Spleen (tissue), 13 donors: ENCODE measurements at places on chromosomes 16 and 17. TPM values are rescaled to one million over a fixed set of nuclear protein-coding genes. Genes with fewer than 3 reads are reported as not detected.

DNA sequence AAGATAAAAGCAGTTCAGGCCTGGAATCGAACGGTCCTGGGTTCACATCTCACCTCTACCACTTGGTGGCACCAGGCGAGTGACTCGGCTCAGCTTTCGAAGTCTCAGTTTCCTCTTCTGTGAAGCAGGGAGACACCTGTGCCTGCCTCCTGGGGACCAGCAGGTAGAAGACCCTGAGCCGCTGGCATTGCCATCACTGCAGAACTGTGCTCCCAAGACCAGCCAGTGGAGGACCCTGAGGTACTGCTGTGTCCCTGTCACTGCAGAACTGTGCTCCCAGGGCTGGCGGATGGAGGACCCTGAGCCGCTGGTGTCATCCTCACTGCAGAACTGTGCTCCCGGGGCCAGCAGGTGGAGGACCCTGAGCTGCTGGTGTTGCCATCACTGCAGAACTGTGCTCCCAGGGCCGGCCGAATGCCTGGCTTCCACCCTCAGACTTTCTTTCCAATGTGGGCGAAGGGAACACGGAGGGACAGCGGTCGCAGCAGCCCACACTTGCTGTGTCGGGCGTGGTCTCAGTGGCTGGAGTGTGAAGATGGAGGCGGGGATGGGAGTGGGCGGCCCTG lies 8.7 kb upstream of the SLC7A5 start:
- DNase-seq, result no peak
- no peaks in the 10 kb centered on the region for H3K36me3 ChIP-seq
- no peaks in the 10 kb centered on the region for H3K27me3 ChIP-seq
- H3K4me3 ChIP-seq, result no peak overlapping the region

The MT1X gene
- total RNA-seq, result 13.0 TPM

GRCh38 chr17:10790491-10791401 lies 13.2 kb downstream of the TMEM238L start:
- H3K4me1 ChIP-seq, result no peaks in the 10 kb centered on the region
- H3K27me3 ChIP-seq, result no peaks in the 10 kb centered on the region
- H3K27ac ChIP-seq, result no peak overlapping the region
- H3K4me3 ChIP-seq, result no peak overlapping the region

DNA sequence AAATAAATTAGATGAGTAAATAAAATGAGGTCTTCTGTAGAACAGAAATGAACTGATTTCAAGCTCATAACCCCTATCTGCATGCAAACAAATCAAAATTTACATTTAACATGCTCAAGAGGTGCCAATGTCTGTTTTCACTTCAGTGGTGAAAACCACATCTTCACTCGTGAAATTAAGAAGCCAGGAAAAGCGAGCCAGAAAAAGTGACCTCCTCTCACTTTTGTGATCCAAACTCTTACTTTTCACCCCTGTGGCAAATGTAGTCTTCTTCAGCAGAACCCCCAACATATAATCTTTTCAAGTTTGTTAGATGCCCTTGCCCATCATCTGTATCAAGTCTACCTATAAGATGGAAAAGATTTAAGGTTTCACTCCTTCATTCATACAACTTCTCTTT lies 9.5 kb upstream of the QRICH2 start:
- DNase-seq, result no peak
- H3K27me3 ChIP-seq, result no peaks in the 10 kb centered on the region

- H3K36me3 ChIP-seq, result peaks cover 17% of the 10 kb centered on the region
- H3K4me3 ChIP-seq, result no peak overlapping the region
- no peaks in the 10 kb centered on the region for H3K27me3 ChIP-seq
- no peaks in the 10 kb centered on the region for H3K4me1 ChIP-seq
- H3K27ac ChIP-seq, result no peak overlapping the region
- no peak for DNase-seq
Measured at GRCh38 chr16:29915590-29916247, 10.3 kb downstream of the KCTD13 start.

DNA sequence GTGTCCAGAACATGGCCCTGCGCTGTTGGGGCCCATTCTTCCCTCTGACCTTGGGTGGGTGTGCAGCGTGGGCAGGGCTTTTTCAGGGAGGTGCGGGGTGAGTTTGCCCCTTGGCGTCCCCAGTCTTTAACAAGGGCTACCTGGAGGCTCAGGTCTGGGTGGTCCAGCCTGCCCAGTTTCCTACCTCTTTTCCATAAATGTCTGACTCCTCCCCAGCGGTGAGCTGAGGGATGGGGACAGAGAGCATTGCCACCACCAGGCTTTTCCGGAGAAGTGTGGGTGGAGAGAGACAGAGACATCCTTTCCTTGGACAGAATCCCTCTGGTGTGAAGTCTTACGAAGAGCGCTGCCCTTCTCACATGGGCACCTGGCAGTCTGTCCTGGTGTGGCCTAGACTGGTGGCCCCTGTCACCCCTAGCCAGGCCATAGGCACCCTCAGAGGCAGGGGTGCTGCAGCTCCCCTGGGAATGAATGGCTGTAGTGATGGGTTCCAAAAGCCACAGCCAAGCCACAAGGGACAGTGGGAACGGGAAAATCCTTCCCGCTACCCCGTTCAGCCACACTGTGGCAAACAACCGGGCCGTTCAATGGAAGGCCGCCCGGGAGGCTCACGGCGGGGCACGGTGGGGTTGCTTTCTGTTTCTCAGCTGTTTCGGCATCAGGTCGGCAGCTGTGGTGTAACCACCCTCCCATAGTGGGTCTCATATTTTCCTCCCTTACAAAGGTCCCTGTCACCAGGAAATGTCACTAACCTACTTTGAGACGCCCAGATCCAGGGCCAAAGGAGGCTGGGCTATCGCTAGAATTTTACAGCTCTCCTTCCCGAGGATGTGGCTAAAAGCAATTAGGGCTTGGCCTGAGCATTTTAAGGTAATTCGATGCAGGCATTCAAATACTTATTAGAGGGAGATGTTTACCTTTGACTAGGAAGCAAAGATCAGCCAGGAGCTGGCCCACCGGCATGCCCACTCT lies 61.9 kb upstream of the GSE1 start:
- no peak overlapping the region for H3K4me3 ChIP-seq
- peaks cover 4% of the 10 kb centered on the region for H3K4me1 ChIP-seq
- no peaks in the 10 kb centered on the region for H3K36me3 ChIP-seq
- no peak for DNase-seq
- no peak overlapping the region for H3K27ac ChIP-seq

The ACSM2A gene
- 0.43 TPM for total RNA-seq

GRCh38 chr16:4893103-4893862 lies 43.7 kb downstream of the PPL start:
- H3K4me3 ChIP-seq, result no peak overlapping the region
- H3K27ac ChIP-seq, result no peak overlapping the region
- H3K27me3 ChIP-seq, result no peaks in the 10 kb centered on the region
- no peaks in the 10 kb centered on the region for H3K4me1 ChIP-seq

- no peak overlapping the region for H3K4me3 ChIP-seq
- no peaks in the 10 kb centered on the region for H3K27me3 ChIP-seq
- no peaks in the 10 kb centered on the region for H3K36me3 ChIP-seq
- peak overlapping the region; percentile 73 for H3K27ac ChIP-seq
- no peak for DNase-seq
- peaks cover 64% of the 10 kb centered on the region for H3K4me1 ChIP-seq
Measured at GRCh38 chr16:85146922-85147651, 34.8 kb upstream of the CIBAR2 start.

The EVPLL gene
- not detected for total RNA-seq
